ENCODE measurements at places on chromosomes 7 and 10.

GRCh38 chr10:58081353-58081752 is 186.3 kb downstream of the IPMK start:
- DNase-seq: no peak

GRCh38 chr10:100782461-100783244 is 37.3 kb downstream of the PAX2 start:
- no peak for DNase-seq

DNA sequence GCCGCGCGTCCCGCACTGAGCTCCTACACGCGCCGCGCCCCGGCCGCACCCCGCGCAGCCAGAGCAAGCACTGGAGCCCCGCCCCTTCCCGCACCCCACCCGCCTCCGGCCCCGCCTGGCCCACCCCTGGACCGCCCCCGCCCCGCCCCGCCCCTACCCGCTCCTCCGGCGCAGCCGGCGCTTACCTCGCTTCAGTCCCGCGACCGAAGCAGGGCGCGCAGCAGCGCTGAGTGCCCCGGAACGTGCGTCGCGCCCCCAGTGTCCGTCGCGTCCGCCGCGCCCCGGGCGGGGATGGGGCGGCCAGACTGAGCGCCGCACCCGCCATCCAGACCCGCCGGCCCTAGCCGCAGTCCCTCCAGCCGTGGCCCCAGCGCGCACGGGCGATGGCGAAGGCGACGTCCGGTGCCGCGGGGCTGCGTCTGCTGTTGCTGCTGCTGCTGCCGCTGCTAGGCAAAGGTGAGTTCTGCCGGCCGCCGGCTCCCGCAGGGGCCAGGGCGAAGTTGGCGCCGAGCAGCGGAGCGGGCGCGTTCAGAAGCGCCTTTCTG is at the start of gene RET:
Gene RET, plus strand, starts transcription at position 194 of the 545 bp plus-strand sequence. Its CDS starts 190 bp downstream, at position 384.
- DNase-seq: no peak

DNA sequence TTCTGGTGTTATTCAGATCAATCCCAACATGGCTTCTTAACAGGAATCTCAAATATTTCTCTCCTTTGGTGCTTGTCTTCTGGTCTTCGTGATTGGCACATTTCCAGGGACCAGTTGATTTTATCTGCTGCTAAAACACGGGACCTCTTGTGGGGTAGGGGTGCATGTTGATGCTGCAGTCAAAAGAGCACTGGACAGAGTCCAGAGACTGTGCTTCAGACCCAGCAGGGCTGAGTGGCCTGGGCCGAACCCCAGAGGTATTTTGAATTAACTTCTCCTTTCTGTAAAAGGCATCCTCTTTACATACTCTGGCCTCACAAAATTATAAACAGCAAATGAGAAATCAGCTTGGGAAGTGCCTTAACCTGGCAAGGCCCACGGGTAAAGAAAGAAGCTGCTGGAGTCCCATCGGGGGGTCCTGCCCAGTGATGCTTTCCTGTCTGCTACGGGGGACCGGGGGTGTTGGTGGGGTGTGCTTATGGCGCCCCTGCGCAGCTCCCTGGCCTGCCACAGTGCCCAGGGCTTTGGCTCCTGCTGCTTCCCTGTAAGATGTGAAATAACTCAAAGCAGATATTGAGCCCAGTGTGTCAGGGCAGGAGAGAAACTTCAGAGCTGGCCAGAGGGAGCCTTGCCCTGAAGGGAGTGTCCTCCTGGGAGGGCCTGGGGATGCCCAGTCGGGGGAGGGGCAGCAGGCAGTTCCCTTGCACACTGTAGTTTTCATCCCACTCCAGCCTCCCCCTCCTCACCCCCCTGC is 230.5 kb downstream of the TCF7L2 start:
- DNase-seq: no peak

DNA sequence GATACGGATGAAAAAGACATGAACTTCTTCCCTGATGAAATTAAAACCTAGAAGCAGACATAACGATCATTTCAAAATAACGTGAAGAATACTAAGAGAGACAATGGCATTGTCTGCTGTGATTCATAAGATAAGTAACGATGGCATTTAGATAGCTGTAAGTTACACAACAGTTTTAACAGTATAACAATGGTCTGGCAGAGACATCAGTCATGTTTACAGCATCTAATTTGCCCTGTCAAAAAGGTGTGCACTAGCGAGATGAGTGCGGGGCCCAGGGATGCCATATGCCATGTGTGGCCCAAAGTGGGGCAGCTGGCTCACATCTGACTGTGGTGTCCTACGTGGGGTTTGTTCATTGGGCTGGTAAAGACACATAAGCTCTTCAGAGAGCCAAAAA is 55.7 kb upstream of the RHEB start:
- no peak for DNase-seq

DNA sequence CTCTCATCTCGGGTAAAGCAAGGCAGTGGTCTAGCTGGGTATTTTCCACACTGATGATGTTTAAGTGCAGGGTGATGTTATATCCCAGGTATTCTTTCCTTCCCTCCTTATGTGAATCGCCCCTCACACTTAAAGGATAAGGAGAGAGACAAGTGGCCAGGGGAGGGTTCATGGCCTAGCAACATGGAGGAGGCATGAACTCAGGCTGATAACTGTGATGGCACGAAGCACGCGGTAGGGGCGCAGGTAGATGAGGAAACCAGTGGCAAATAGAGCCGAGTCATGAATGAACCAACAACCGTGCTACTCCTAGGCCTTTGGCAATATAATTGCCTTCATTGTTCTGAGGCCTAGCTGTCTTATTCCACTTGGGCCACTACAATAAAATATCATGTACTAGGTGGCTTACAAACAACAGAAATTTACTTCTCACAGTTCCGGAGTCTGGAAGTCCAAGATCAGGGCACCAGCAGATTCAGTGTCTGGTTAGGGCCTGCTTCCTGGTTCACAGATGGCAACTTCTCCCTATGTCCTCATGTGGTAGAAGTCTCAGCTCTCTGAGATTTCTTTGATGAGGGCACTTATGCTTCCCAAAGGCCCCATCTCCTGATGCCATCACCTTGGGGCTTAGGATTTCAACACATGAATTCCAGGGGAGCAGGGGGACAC is 56.0 kb upstream of the PIK3CG start:
- DNase-seq: no peak

DNA sequence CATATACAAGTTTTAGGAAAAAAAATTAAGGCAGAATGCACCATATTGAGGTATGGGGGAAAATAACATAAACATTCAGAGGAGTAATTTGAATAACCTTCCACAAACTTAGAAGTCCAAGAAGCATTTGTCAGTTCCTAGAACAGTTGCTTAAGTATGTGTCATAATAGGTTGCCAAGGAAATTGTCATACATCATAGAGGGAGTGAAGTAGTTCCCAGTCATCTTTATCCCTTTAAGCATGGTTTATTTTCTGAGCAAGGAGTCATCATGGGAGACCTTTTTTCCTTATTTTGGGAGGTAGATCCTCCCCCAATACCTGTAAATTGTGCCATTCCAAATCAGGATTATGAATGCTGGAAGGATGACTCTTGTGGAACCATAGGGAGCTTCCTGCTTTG is at the start of gene SSMEM1:
Gene SSMEM1, plus strand, starts transcription at position 219 of the 400 bp plus-strand sequence. Its CDS starts 51 bp downstream, at position 270.
- no peak for DNase-seq

- DNase-seq: no peak
Measured at GRCh38 chr10:21355591-21356011, 169.9 kb downstream of the SKIDA1 start.

DNA sequence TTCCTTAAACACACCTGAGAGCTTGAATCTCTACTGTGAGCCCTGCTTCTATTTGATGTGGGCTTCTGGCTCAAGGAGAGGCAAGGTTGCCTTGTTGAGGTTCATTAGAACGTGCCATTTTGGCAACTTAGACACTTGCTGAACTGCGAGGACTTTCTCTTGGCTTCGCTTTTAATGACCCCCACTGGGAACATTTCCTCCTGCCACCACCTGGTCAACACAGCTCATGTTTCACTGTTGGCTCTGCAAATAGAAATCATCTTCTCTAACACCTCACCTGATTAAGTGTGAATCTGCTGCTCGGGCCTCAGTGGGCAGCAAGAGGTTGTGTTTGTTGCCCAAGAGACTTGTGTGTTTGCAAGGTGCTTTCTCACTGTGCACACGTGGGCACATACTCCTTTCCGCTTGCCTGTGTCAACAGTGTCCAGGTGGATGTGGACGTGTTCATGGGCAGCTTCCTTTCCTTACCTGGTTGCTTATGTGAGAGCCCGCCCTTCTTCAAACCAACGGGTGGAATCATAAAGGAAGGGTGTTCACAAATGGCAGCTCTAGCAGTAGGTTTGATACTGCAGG is 147.0 kb downstream of the NRP1 start:
- no peak for DNase-seq

DNA sequence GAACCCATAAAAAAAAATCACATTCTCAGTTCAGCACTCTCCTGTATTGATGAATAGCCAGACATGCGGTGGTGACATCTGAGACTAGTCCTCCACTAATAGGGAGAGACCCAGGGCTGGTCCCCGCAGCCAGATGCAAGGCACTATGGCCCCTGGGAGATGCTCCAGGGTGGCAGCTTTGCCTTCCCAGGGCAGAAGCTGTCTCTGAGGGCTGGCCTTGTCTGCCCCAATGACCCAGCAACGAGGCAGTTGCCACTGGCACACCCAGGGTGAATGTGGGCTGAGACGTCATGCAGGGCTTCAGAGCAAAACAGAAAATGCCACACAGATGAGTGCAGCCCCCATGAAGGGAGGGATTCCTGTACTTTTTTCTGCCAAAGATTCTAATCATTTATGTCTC is 50.1 kb upstream of the GDF10 start:
- no peak for DNase-seq

GRCh38 chr10:132987671-132988571 is 45.6 kb upstream of the CFAP46 start:
- DNase-seq: peak; percentile 21

- no peak for DNase-seq
Measured at GRCh38 chr7:150737265-150738055, at the start of gene GIMAP5. TSS of gene GIMAP5 (plus strand) at chr7:150737418. CDS start at chr7:150740885, 3,467 bp downstream.

- DNase-seq: no peak
Measured at GRCh38 chr7:134755422-134756022, 23.9 kb upstream of the CALD1 start.

DNA sequence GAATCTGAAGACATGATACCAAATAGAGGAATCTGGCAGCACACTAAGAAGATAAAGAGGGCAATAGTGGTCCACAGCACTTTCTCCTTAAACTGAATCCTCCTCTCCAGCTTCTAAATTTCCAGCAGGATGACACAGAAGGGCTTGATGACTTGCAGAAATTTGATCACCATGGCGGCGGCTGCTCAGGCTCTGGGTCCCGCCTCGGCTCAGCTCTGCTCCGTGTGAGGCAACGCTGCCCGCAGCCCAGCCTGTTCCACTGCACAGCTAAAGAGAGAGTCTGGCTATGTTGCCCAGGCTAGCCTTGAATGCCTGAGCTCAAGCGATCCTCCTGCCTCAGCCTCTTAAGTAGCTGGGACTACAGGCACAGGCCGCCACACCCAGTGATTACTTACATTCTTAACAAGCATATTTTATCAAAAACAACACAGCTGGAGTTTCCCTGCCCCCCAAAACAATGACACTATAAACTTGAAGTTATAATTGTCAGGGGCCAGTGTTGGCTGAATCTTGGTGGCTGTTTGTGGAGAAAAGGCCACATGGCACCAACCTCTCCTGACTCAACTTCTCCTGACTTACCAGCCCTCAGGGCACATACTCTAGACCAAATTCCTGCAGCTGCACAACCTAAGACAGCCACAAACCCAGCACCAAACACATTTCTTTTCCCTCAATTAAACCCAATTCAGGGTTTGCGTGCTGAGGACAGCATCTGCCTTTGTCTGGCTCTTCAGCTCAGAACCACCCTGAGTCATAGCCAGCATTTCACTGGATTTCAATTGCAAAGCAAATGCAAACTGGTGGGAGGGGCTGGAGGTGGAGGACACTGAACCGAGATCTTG is 11.6 kb upstream of the TNPO3 start:
- peak; percentile 18 for DNase-seq

DNA sequence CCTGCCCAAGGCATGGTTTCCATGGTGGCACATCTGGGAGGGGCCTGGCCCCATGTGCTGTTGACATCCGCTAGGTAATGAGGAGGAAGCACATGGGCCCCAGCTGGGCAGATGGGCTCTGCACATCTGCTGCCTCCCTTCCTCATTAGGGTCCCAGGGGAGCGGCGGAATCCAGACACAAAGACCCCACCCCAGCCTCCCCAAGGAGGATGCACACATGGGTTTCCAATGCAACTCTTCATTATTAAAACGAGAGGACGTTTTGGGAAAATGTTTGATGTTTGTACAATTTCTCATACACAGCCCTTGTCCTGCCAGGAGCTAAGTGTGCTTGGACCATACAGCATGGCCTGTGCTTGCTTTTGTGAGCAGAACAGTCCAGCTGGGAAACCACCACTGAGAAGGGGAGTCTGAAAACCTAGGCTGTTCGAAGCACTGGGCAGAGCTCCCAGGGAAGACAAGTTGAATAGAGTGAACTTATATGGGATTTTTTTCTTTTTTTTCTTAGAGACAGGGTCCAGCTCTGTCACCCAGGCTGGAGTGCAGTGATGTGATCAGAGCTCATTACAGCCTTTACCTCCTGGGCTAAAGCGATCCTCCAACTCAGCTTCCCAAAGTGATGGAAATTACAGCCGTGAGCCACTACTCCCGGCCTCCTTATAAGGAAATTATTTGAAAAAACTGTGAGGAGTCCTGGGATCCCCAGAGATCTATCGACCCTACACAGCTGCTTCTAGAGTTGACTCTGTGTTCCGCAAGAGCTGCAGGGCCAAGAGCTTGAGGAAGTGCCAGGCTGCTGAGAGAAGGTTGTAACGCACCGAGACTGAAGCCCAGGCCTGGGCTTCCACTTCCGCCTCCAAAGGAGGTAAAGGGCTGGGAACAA is 23.4 kb downstream of the FAM107B start:
- DNase-seq: no peak

GRCh38 chr10:66021423-66021822 is 904.4 kb upstream of the LRRTM3 start:
- no peak for DNase-seq

GRCh38 chr7:98907570-98907969 is 29.2 kb downstream of the TRRAP start:
- DNase-seq: no peak

- no peak for DNase-seq
Measured at GRCh38 chr7:105470090-105470489, 52.0 kb downstream of the PUS7 start.

- no peak for DNase-seq
Measured at GRCh38 chr7:155533827-155534690, 12.3 kb downstream of the CNPY1 start.

DNA sequence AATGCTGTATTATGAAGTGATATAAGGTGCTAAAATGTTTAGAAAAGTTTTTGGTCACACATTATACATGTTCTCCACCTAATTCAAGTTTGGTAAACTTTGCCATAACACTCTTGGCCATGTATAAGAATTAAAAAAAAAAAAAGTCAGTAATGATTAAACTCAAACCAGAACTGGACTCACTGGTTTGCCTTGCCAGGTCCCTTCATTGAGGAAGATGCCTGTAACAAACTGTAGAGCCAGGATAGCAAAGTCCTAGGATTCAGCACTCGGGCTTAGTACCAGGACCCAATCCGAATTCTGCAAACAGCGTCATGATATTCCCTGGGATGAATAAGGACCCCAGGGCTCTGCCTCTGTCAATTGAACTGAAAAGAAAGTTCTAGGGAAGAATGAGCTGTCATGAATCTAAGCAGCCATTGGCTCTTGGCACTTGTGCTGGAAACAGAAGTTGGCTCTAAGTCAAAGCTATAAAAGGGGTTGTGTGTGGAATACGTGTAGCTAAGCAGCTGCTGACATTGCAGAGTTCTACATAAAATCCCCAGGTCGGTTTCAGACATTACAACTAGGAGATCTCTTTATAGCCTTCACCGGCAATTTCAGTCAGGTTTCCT is 216.9 kb downstream of the C7orf25 start:
- DNase-seq: no peak

GRCh38 chr10:72099600-72099921 is 11.2 kb upstream of the SPOCK2 start:
- no peak for DNase-seq
